ENCODE measurements at places on chromosomes 2 and 18.

GRCh38 chr2:216572582-216573578 lies 60.3 kb upstream of the IGFBP2 start:
- no peak for DNase-seq

DNA sequence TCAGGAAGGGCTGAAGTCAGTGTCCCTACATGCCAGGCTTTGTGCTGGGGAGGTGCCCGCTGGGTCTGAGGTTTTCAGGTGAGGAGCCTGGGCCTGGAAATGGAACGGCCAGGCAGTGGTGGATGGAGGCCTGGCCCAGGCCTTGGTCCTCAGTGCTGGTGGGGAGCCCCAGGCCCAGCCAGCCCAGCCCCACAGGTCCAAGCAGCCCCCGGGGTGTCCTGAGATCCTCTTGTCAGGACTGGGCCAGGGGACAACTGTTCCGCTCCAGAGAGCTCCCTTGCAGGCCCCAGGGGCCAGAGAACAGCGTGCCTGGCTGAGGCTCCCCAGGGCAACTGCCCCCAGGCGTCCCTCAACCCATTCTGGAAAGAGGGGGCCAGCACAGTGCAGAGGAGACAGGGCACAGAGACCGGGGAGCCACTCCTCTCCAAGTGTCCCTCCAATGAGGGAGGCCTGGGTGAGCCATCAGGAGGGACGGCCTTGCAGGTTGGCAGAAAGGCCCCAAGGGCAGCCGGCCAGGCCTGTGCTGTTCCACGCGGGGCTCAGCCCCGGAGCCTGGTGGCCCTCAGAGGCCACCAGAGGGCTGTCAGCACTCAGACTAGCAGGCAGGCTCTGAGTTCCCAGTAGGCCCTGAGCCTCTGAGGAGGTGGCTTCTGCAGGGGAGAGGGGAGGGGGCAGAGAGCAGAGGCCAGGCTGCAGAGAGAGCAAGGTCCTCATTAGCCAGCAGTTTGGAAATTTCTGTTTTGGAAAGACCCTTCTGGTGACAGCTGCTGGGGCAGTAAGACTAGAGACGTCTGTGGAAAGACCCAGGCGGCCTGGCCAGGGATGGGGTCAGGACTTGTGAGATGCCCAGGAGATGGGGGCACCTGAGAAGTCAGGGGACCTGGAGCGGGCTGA lies 29.4 kb upstream of the SNED1 start:
- no peak for DNase-seq

GRCh38 chr18:25876330-25876948 lies 214.0 kb downstream of the SS18 start:
- DNase-seq, result no peak

- DNase-seq, result peak; percentile 65
Measured at GRCh38 chr18:23226391-23226790, 91.1 kb downstream of the CABLES1 start.

- DNase-seq, result no peak
Measured at GRCh38 chr2:213261715-213262114, 22.5 kb upstream of the SPAG16 start.

- no peak for DNase-seq
Measured at GRCh38 chr2:119792907-119793312, 33.2 kb downstream of the PTPN4 start.

- no peak for DNase-seq
Measured at GRCh38 chr2:113201496-113202304, 27.9 kb downstream of the PSD4 start.

DNA sequence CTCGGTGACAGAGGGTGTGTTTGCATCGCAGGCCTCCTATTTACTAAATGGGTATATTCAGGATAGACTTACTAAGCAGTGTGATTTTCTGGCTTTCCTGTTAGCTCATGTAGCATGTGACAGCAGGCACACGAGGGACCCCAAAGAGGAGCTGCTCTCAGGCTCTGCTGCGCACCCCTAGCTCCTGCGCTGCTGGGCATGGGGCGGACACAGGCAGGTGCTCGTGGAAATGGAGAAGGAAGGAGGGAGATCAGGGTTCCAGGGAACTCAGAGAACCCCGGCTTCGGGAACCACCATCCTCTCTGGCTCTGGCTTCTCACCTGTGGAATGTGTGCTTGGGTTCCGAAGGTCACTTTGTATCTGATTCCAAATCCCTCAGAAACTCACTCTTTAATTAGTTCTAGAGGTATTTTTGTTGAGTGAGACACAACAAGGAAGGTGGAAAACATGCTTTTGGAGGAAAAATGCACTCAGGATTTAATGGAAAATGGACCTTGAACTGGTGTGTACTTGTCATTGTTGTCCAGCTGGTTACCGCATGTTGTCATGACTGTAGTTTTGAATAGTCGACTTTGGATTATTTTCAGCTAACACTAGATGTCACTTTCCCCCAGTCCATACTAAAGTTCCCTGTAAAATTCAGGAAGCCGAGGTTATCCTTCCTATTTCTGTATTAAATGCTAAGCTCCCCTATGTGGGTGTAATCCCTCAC lies 3.5 kb downstream of the SNTG2 start:
- no peak for DNase-seq

- no peak for DNase-seq
Measured at GRCh38 chr18:36735130-36735529, 93.7 kb downstream of the TPGS2 start.

- DNase-seq, result no peak
Measured at GRCh38 chr2:119550346-119550745, 6.1 kb downstream of the CFAP221 start.
